ENCODE measurements at places on chromosomes 7 and 10.

DNA sequence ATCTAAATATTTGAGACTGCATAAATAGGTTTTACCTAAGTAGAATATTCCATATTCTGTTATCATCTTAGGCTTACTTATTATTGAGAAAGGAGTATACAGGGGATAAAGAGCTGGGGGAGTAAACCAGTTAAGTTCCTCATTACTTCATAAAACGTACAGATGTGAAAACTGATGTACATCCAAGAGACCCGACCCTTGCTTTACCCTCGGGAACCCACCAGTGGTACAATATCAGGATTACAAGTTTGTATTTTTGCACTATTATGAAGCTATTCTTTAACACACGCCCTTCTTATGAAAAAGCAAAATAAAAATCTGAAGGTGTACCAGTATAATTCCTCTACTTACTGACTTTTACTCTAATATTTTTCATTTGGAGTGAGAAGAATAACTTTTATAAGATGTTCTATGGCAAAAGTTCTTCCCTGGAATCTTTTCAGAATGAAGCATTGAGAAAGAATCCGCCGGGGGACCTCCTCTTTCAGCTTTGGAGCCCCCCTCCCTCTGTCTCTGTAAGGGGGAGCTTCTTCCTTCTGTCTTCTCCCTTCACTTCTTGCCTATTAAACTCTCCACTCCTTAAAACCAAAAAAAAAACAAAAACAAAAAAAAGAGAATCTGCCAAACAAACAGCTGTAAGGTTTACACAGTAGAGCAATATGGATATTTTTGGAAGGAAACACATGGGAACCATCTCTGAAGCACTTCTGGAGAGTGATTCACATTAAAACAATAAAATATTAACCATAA is 550.0 kb downstream of the TNS3 start:
- no peak for DNase-seq

- no peak for DNase-seq
These were observed 4.0 kb upstream of the CFAP58 start for GRCh38 chr10:104349623-104350126.

DNA sequence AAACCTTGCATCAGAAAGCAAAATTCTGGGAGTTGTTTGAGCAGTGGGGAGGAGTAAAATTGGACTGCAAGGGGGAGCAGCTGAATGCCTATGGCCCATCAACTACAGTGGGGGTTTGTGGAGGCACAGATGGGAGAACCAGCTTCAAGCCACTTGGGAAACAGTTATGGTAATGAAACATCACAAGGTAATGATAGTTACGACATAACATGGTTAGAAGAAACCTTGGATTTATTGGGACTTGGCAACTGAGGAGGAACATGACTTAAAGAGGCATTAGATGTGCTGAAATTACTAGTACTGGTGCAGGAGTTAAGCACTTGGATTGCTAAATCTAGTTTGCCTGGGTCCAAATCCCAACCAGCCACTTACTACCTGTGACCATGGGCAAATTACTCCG is 868.4 kb downstream of the KCNMA1 start:
- no peak for DNase-seq

DNA sequence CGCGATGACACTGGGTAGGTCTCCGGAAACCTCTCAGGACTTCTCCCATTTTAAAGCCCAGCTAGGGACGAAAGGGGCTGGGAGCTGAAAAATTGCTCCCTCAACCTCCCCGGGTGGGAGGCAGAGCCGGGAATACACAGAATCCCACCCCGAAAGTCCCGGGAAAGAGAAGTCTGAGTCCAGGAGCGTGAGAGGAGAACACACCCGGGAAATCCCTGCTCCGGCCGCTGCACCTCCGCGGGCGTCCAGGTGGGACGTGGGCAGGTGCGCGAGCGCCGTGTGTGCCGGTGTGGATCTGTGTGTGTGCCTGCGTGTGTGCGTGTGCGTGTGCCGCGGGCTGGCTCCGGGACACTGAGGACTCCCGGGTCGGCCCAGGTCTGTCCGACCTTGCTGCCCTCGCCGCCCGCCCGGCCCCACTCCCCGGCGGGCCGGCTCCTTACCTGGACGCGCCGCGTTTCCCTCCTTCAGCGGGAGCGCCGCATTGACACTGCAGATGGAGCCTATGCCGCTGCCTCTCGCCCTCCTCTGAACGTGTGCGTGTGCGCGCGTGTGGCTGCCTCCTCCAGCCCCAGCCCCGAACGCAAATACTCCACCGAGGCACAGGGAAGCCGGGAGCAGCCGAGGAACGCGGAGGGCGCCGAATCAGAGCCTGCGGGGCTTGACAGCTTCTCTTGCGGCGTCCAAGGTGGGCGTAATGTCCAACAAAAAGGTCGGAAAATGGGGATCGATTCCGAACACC is at the start of gene PLXNA4:
Gene PLXNA4, minus strand, starts transcription at position 489 of the 739 bp plus-strand sequence. CDS start 67,777 bp downstream, outside the sequence.
- DNase-seq = no peak

GRCh38 chr10:55048830-55049498 is 247.9 kb upstream of the PCDH15 start:
- no peak for DNase-seq

DNA sequence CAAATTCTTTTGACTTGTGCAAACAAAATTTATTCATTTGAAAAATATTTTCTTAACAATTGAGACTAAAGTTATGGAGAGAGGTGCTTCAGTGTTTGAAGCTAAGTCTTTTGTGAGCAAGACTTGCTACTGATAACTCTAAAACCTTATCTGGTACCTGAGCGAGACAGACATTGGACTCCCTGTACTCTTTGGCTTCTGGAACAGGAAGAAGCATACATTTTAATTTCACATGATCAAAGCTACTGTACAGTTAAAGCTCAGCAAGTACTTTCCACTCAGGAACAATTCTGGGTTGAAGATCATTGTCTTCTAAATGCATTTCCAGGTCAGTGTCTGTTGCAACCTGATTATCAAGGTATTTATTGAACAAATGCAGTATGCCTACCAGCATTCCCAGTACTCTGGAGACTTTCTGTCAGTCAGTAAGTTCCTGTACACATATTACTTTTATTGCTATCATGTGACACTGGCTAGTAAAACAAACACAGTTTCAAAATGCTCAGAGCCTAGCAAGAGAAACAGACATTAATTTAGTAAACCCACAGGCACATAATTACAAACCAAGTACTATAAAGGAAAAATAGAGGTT is 42.4 kb downstream of the CABCOCO1 start:
- DNase-seq = no peak

GRCh38 chr7:101833799-101834198 is 16.4 kb downstream of the CUX1 start:
- DNase-seq = no peak

DNA sequence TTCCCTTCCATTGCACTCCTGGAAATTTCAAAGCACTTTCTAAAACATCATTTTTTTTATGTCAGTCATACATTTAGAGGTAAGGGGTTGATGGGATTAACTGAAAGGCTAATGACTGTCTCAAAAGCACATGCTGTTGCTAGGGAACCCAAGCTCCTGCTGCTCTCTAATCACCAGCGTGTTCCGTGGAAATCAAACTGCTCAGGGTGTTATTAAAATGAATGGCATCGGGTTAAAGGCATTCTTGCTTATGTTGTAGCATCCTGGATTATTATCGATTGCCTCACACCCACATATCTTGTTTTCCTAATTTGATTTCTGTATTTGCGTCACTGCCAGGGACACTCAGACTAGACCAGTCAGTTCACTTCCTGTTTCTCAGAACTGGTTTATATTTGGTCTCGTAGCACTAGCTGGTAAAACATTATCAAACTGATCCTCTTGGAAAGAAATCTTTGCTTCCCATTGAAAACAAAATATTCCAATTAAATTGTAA is 216.5 kb upstream of the MKLN1 start:
- DNase-seq = no peak

- DNase-seq = no peak
These were observed 65.0 kb downstream of the RAPGEF5 start for GRCh38 chr7:22291977-22292376.

- no peak for DNase-seq
These were observed 56.5 kb downstream of the CCDC71L start for GRCh38 chr7:106604303-106604924.

GRCh38 chr10:66192162-66192831 is 733.5 kb upstream of the LRRTM3 start:
- DNase-seq = no peak
